ENCODE measurements at places on chromosomes 11 and 22. TPM values are rescaled to one million over a fixed set of nuclear protein-coding genes. Genes with fewer than 3 reads are reported as not detected.

- DNase-seq, result no peak
Measured at GRCh38 chr11:76322540-76322939, 58.4 kb downstream of the THAP12 start.

- DNase-seq, result no peak
Measured at GRCh38 chr11:61969391-61969758, 1.9 kb upstream of the FTH1 start.

DNA sequence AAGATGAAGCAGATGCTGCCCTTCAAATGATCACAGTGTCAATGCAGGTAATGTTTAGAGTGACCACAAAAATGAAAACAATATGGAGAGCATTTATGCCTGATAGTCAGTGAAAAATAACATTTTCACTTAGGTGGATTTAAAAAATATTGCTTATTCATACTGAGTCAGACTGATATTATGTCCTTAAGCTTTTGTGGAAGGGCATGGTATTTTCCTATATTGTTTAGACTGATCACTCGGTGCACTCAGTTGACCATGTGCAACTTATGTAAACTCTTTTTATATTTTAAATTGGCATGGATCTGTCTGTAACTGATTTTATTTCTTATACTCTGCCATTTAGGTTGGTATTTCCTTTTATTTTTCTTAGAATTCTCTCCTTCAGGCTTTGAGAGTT lies 106.6 kb downstream of the DYNC2H1 start:
- DNase-seq, result no peak

Gene KRTAP5-10
- not detected for total RNA-seq

Gene OR4A16
- total RNA-seq, result not detected

Gene MYBPC3
- total RNA-seq, result not detected
